ENCODE measurements at places on chromosomes 7 and 10. TPM values are rescaled to one million over a fixed set of nuclear protein-coding genes. Genes with fewer than 3 reads are reported as not detected.

DNA sequence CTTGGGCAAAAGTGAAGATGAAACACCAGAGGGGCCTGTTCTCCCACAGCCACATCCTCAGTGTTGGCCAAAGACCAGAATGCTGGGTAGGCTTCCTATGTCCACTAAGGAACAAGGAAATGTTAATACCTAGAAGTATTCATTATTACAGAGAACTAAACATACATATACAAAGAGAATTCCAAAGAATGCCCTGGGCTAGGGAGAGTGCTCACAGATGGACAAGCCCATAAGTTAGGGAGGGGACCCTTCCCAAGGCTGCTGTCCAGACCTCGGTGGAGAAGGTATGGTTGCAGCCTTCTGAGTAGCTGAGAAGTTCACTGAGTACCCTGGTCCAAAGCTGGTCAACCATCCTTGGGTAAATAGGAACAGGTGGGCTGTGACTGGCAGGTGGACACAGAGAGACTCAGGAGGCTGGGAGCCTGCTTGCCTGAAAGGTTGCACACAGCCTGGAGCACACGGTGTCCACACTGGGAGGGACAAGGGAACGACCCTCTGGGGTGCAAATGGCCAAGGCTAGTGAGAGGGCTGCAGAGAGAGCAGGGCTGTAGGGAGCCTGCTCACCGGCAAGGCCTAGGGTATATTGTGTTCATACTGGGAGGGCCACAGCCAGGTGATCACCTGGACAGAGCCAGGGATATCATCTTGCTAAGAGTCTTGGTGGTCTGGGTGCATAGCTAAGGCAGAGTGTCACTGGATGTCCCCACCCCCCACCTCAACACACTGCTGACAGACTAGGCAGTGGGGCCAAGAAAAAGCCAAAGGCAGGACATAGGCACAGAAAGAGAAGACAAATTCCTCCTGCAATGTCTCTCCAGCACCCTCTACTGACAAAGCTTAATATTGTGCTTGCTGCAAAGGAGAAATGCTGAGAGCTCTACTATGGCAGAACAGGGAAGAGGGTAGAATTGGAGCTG, 40.3 kb downstream of the CPVL start:
- DNase-seq, result no peak

OR2A1 gene
- total RNA-seq, result not detected

DNA sequence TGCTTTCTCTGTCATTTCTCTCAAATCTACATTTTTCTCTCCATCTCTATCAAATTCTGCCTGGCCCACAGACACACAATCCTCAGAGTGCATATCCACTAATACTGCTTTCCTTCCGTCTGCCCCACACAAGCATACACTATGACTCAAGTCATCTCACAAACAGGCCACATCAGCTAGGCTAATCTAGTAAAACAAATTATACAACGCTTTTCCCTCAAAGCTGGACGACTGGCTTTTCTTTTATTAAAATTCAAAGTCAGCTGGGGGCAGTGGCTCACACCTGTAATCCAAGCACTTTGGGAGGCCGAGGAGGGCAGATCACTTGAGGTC, 161.1 kb downstream of the FAM107B start:
- no peak for DNase-seq

TDRD1 gene
- total RNA-seq, result not detected

SP8 gene
- not detected for total RNA-seq

DNA sequence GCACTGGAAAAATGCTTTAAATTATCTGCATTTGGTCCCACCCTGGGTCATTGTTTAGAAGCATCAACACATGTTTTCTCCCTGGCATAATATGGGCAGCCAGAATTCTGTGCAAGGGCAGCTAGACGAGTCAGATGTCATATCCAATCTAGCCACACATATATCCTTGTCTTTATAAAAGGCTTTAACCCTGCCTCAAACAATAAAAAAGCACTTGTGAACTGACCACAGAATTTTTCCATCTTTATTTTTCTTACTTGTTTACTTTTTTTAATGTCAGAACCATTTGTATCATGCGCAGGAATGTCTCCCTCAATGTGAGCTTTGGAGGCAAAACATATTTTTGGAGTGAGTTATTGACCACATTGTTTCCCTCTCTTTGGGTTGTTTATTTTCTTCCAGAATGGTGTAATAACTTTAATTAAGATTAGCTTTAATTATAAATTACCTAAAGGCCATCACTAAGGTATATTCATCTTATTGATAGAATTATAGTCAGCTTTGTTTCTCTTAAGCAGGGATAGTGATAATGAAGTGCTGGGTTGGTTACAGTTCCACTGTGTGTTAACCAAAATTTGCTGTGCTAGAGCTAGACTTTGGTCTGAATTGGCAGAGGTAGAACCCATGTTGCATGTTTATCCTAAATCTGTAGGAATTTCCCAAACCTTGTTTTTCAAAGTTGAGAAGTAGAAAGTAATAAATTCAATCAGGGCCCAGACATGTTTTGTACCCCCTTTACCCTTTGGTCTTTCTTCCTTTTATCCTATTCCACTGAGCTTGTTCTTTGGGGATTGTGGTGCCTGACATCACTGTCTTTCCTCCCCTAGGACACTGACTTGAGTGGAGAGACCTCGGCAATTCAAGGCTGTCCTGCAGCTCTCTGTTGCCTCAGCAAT, 1078.4 kb downstream of the KCNMA1 start:
- DNase-seq, result peak; percentile 20

TMEM72 gene
- total RNA-seq, result not detected

GRCh38 chr10:15313843-15314242, 57.2 kb downstream of the FAM171A1 start:
- DNase-seq, result no peak

ENKUR gene
- total RNA-seq, result not detected

PTF1A gene
- not detected for total RNA-seq

CYP2E1 gene
- total RNA-seq, result 0.17 TPM

DNA sequence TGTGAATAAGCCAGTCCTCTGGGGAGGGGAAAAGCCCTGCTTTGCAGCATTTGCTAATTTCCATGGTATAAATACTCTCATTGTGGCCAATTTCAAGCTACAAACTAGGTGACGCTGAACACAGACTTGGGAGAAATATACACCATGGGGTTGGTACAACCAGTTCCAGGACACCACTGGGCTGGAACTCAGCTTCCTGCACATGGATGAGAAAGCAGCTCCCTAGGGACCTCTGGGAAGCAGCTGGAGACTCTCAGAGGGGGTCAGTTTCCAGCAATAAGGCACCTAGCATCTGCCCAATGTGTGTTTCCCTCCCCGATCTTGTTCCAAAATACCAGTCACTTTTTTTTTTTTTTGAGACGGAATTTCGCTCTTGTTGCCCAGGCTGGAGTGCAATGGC, 56.8 kb upstream of the WDR11 start:
- no peak for DNase-seq
